ENCODE measurements at places on chromosomes 2 and 18. TPM values are rescaled to one million over a fixed set of nuclear protein-coding genes. Genes with fewer than 3 reads are reported as not detected.

The DCDC2C gene
- not detected for total RNA-seq

The RAB31 gene
- 193 TPM for total RNA-seq

GRCh38 chr2:157875641-157876065 lies 477 bp downstream of the ACVR1 start:
- peak; percentile 75 for DNase-seq

DNA sequence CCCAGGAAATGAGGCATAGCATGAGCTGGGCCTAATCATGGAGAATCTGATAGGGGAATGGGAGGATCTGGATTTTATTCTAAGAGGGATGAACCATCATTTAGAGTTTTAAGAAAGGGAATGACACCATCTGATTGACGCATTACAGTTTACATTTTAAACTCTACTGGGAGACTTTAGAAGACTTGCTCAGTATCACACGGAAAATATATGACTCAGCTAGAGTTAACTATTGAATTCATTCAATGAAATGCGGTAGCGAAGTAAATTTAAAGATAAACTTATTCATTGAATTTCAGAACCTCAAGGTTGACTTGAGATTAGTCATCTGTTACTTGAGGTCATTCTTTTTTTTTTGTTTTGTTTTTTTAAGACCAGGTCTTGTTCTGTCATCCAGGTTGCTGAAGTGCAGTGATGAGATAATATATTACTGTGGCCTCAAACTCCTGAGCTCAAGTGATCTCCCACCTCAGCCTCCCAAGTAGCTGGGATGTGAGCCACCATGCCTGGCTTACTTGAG lies 25.0 kb downstream of the MC4R start:
- no peak for DNase-seq

GRCh38 chr2:135863233-135863632 lies 13.0 kb downstream of the MCM6 start:
- no peak for DNase-seq

DNA sequence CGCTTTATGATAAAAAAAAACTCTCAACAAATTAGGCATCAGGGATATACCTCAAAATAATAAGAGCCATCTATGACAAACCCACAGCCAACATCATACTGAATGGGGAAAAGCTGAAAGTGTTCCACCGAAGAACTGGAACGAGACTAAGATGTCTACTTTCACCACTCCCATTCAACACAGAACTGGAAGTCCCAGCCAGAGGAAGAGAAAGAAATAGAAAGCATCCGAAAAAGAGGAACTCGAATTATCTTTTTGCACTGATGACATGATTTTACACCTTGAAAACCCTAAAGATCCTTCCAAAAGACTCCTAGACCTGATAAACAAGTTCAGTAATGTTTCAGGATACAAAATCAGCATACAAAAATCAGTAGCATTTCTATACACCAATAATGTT lies 121.6 kb downstream of the ZRANB3 start:
- no peak for DNase-seq

Data from dorsolateral prefrontal cortex (tissue), 122 donors.